ENCODE measurements at places on chromosomes 2 and 18. TPM values are rescaled to one million over a fixed set of nuclear protein-coding genes. Genes with fewer than 3 reads are reported as not detected.

The ACVR1C gene
- total RNA-seq = 3.4 TPM

The NYAP2 gene
- 0.69 TPM for total RNA-seq

The TSN gene
- total RNA-seq = 131 TPM

The INO80D gene
- total RNA-seq = 6.5 TPM

The SERPINB13 gene
- not detected for total RNA-seq

The KCNG2 gene
- not detected for total RNA-seq

The IL1RL1 gene
- not detected for total RNA-seq

The PPP1R1C gene
- total RNA-seq = not detected

The FSIP2 gene
- 0.10 TPM for total RNA-seq

The NOL4 gene
- total RNA-seq = 0.06 TPM

The DSC2 gene
- total RNA-seq = not detected

The SLC5A7 gene
- total RNA-seq = not detected
